ENCODE measurements at places on chromosomes 6 and 20.
A peak's percentile ranks its signal among the peaks of the same experiment; 100 is the strongest.

GRCh38 chr6:144528743-144529425 lies 243.7 kb downstream of the UTRN start:
- DNase-seq: no peak

DNA sequence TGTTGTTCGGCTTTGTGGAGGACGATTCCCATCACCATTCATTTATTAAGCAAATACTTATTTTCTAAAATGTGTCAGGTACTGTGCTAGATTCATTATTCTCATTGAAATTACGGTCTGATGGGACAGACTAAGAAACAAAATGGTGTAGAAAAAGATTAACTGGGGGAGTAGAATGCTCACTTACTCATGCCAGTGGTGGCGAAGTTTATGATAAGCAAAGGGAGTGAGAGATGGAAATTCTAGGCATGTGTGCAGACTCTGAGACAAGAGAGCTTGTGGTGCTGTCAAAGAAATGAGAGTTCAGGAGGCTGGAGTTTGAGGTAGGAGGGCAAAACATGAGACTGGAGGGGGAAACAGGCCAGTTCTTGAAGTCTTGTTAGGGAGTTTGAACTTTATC lies 896 bp downstream of the RPP21 start:
- no peak for DNase-seq

DNA sequence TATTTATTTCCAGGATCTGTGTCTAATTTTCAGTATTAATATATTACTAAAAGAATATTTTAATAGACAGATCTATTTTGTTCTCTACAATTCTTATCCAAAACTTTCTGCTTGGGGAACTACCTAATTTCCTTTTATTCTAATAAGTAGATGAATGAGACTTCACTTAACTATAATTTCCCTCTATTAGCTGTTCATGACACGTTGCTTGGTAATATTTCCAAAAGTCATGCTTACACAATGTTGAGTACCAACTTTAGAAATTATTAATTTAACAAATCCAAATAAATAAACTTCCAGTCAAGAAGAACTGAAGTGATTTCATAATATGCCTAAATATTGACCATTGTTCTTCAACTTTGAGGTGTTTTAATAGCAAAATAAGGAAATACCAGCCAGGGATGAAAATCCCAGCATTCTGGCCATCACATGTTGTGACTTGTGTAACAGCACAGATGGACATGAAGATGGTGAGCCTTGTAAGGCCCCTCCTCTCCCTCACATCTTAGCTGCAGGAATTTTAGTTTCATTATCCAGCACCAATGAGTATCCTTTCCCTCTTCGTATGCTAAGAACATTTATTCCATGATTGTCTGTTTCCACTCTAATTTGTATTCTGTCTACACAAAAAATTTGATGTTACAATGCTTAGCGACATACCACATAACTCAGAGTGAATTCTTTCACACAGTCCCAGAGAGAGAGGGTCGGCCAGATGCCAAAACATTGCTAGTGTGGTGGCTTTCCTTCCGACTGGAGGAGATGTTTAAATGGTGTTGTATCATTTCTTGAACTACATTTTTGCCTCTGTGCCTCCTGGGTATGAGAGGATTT lies 137.5 kb downstream of the FOXA2 start:
- no peak for DNase-seq

GRCh38 chr20:61254881-61255626 lies 3.0 kb downstream of the CDH4 start:
- no peak for DNase-seq

DNA sequence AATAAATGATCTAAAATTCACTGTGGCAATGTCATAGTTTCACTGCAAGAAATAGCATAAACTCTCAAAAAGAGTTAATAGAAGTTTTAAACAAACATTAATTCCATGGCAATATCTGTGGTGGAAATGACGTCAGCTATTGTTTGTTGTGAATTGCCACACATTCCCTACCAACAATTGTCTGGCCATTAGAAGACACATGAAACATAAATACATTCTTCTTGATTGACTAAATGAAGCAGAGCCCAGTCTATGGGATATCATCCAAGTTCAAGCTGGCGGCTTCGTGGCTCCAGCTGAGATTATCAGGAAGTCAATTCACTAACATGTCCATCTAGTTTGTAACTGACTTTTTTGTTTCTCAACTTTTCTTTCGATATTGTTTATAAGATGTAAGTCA lies 369.0 kb downstream of the ARHGAP18 start:
- no peak for DNase-seq

DNA sequence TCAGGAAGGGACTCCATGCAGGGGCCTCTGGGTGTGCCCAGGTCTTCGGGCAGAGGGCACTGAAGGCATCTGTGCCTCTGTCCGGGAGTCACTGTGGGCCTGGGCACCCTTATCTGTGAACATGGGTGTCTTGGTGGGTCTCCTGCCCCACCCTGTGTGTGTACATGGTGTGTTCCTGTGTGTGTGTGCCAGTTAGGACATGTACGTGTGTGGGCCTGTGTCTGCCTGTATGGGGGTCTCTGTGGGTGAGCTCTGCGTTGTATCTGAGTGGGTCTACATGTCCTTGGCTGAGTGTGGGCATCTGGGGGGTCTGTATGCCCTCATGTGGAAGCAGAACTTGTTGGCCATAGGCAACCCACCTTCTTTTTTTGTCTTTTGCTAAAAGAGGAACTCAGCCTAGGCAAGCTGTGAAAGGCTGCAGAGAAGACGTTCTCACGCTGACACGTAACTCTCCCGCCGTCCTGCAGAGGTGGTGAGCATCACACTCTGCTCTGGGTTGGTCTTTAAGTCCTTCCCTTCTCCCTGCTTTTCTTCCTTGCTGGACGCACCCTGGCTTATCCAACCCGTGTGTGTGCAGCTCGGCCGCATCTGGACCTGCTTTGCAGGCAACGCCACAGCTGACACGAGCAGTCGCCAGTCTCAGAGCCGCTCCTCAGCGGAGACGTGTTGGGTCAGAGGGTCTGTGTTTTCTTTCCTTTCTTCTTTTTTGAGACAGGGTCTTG lies 532 bp upstream of the NPBWR2 start:
- DNase-seq: no peak

DNA sequence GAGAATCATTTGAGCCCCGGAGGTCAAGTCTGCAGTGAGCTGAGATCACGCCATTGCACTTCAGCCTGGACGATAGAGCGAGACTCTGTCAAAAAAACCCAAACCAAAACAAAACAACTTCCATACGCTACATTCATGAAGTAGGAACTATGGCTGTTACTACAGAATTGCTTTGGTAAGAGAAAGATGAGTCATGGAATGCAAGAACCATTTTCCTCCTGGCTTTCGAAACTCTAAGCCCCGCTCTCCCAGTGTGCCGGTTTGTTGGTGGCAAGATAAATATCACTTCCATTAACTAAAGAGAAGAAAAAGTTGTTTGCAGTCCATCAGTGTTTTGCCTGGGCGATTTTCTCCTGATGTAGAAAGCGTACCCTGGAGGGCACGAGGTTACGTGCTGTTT lies 61.3 kb downstream of the ZDHHC14 start:
- no peak for DNase-seq

DNA sequence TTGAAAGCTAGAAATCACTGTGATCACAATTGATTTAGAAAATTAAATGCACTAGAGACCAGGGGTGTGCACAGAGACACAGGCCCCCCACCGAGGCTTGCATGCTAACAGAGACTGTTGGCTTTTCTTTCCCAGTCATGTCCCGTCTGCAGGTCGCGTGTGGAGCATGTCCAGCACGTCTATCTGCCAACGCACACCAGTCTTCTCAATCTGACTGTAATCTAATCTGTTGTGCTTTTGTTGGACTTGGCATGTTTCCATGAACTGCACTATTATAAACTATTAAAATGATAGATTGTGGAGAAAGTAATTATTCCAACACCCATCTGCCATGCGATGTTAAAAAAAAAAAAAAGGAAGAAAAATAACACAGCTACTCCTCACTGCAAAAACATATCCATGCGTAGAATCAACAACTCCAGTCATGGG lies 17.7 kb downstream of the MYLIP start:
- peak; percentile 93 for DNase-seq

- no peak for DNase-seq
Measured at GRCh38 chr20:8940326-8940725, 128.6 kb upstream of the PLCB4 start.

DNA sequence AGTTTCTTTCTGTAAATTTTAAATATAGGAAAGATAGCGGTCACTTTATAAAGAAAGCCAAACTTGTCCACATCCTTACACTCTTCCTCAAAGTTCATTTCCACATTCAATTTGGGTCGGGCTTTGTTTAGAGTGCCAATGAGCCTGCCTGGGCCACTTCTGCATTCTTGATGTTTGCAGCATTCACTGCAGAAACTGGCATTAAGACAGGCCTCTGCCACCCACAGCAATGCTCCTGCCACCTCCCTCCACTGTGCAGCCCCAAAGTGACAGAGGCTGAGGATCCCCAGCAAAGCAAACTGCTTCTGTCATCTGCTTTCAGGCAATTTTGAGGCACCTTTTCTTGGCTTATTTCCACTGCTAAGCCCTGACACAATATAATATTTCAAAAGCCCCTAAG lies 61.2 kb downstream of the TNFAIP3 start:
- DNase-seq: no peak

DNA sequence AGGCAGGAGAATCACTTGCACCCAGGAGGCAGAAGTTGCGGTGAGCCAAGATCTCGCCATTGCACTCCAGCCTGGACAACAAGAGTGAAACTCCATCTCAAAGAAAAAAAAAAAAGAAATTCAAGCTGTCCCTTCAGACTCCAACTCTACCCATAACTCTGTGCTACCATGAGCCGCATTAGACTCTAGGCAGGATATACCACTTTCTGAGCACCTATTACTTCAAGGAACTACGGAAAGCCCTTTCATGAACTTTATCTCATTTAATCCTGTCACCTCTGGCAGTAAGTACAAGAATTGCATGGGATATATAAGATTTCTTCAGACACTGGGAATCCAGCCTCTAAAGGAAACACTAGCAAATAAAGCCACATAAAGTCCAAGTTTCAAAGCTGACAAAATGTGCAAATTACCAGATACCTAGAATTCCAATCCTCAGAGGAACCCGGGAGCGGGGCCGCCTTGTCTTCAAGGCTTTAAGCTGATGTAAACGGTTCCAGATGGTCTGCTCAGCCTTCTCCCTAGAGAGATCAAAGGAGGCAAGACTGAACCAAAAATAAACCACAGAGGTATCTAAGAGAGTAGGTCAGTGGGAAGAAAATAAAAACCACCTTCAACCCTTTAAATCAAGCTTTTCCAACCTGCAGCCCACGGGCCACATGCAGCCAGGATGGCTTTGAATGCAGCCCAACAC lies 9.4 kb downstream of the CDK5RAP1 start:
- DNase-seq: no peak

DNA sequence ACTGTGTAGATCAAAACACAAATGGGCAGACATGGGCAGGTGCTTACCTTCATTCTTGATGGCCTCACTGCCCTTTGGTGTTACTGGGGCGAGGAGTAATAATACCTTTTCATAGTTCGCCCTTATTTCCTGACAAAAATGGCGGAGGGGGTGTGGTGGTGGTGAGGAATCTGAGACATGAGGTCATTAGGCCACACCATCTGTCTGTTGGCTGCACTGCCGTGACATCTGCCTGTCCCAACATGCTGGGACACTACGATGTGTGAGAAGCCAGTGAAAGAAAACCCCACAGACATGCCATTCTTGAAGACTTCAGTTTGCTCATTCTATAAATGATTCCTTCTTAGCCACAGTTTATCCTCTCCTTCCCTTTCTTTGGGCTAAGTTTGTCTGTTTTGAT lies 13.4 kb upstream of the MAPRE1 start:
- DNase-seq: no peak

GRCh38 chr6:48714250-48714649 lies 603.3 kb upstream of the PTCHD4 start:
- DNase-seq: peak; percentile 52

DNA sequence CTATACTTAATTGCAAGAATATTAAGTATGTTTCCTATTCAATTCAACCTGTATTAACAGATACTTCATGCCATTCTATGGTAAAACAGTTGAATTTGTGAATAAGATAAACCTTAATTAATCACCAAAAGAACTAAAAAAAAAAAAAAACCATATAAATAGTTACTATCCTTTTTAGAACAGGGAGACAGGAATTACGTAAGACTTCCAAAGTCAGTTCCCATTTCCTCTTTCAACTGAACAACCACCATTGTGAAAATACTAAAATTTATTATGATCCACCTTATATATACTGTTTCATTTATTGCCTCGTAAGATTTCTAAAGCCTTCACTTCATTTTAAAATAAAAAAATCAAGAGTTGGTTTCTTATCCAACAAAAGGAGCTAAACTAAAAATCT lies 9.4 kb downstream of the CCNC start:
- DNase-seq: no peak

- DNase-seq: no peak
Measured at GRCh38 chr6:25484900-25485299, 167.1 kb upstream of the SCGN start.

DNA sequence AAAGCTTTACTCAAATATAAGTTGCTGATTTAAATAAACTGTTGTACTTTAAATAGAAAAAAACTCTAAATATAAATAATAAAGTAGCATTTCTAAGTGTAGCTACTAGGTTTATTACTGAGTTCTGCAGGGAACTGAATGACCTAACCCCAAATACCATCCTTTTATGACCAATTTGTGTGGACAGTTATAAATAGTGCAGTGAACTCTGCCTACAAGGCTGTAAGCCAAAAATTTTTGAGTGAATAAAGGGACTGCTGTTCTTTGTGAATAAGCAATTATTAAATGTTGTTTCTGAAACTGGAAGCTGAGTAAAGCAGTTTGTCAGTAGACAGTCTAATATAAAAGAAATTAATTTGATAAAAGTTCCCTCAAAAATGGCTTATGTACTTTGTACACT lies 90.8 kb upstream of the ELOVL5 start:
- DNase-seq: no peak

- no peak for DNase-seq
Measured at GRCh38 chr6:143741480-143741879, 63.7 kb downstream of the PHACTR2 start.

GRCh38 chr6:32475392-32476206 lies 35.9 kb downstream of the HLA-DRA start:
- DNase-seq: no peak

GRCh38 chr6:164753517-164753916 lies 555.9 kb downstream of the C6orf118 start:
- no peak for DNase-seq

Data from COR-L47 (cell line).